ENCODE measurements at places on chromosomes 5 and 9.

- no peak for DNase-seq
Measured at GRCh38 chr5:55599148-55600050, 64.6 kb upstream of the PLPP1 start.

DNA sequence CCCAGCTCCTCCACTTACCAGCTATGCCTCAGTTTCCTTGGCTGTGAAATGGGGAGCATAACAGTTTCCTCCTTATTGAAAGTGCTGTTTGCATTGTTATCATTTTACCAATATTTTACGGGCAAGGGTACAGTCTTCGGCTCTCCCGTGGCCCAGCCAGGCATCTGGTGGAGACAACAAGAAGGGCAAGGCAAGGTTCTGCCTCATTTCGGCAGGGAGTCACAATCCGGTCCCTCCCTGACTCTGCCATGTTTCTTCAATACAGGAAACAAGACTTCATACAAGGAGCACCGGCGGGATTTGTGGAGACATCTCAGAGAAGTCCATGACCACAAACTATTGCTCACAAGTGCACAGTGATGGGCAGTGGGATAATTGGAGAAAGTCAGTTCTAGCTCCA, 174.0 kb downstream of the FGF18 start:
- no peak for DNase-seq

GRCh38 chr5:174493530-174493929, 230.9 kb upstream of the MSX2 start:
- DNase-seq, result no peak

DNA sequence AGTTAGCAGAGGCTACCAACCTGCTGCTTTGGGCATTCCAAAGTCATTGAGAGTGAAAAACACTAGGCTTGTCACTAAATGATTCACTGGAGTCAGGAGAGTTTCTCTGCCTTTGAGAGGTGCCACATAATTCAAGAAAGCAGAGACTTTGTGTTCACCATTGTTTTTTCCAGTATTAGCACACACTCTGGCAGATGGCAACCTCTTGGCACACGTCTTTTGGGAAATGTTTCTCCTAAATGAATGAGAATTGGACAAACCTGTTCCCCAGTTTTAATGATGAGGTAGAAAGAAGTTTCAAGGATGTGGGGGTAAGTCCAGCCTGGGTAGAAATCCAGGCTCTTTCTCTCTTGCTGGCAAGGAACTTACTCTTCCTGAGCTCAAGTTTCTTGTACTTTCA, 259.1 kb downstream of the GABRB2 start:
- no peak for DNase-seq

DNA sequence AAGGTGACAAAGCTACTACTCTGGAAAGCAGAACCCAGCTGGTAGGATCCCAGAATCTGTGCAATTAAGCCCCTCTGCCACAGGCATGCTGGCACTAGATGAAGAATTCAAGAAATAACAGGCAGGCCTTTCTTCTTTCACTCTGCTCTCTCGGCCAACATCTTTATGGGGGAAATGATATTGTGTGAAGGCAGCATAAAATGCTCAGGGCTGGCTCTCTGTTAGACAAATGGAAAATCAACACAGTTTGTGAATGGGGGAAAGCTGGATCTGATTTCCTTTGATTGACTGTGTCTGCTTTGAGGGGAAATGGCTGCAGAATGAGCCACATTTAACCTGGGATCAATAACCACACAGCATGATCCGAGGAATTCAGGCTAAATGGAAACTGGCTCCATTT, 29.1 kb upstream of the AKNA start:
- DNase-seq, result no peak

DNA sequence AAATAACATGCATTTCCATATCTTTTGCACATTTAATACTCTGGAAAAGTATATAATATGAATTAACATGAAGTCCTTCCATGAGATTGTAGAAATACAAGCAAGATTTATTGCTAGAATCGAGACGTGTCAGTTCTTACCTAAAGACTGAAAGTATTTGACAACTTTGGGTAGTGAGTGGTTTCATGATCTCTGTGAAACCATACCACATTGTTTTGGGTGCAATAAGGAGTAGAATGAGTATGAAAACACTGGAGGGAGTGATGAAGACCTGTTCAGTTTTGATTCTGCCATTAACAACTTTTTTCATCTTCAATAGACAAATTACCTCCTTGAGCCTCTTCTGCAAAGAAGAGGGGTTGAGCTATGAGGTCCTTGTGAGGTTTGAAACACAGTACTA, 133.7 kb downstream of the NUDT12 start:
- no peak for DNase-seq

DNA sequence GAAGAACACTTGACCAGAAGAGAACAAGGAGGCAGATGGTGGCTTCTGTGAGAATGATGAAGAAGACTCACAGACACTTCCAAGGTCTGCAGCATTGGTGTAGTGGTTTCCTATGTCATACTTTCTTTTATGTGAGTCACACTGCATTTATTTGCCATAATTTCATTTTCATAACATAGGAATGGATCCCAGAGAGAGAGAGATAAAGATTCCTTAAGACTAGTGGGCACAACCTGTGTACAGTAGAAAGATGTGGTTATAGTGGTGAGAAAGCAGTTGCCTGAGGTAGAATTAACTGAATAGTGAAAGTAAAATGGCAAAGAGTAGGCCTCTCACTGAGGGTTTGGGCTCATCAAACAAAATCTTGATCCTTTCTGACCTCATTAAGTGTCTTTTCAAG, 7.6 kb upstream of the CCDC152 start:
- no peak for DNase-seq

GRCh38 chr5:120805131-120805530, 341.0 kb downstream of the PRR16 start:
- DNase-seq, result no peak

- DNase-seq, result no peak
Measured at GRCh38 chr9:35537913-35538312, 48.0 kb downstream of the RUSC2 start.

- DNase-seq, result no peak
Measured at GRCh38 chr5:151549713-151550112, 41.4 kb downstream of the FAT2 start.

DNA sequence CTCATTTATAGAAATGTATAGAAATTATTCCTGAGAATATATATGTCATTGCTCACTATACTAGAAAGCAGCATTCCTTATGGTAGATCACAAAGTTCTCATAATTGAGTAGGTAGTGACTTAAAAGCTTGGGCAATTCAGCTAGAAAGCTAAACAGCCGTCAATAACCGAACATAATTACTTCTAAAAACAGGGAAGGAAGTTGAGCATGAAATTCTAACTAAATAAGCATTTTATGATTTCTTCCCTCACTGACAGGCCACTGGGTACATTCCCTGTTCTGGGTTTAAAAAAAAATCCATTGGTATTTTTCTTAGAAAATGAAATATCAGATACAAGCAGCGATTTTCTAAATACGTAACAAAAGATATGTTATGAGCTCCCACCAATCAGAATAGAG, 91.1 kb upstream of the DAB2 start:
- no peak for DNase-seq

DNA sequence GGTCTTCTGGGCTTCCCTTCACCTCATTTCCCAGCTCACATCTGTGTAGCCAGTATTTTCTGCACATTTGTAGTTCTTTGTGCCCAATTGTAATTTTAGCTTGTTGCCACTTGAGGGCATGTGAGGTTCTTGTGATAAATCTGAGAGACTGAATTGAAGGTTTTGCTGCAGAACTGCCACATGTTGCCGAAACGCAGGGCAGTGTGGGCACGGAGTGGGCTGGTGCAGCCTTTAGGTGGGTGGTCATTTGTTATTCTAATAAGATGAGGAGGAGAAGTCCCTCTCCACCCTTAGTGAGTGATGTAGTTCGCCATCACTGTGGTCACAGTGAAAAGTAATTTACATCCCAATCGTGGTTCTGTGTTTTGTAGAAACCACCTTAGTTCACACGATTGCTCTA, 21.2 kb downstream of the OTULIN start:
- DNase-seq, result peak; percentile 20

DNA sequence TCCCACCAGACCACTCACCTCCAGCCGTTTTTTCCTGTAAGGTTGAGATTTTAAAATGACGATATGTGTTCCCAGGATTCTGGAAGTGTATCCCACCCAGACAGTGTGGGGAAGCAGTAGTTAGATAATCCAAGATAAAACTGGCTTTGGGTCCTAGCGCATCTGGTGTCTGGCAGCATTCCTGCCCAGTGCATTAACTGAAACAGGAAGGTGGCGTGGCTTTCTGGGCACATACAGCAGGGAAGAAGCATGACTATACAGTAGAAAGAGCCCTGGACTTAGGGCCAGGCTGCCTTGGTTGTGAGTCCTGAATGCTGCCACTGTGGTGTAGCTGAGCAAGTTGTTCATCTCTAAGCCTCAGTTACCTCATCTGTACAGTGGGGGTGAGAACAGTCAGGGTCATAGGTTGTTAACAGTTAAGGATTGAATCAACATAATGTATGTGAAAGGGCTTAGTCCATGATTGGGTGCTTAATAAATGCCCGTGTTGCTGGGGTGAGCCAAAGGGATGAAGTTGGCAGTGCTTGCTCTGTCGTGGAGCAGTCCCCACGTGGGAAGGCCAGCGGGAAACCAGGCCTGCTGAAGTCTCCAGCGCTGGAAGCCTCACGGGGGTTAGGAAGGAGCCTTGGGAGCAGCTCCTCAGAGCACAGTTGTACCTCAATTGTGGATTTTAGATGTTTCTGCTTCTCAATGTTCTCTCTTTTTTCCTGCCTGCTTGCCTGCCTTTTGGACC, 18.0 kb downstream of the CLTA start:
- DNase-seq, result no peak

GRCh38 chr5:178542455-178542854, 47.7 kb downstream of the COL23A1 start:
- peak; percentile 47 for DNase-seq
